Naive thymus-derived CD4-positive, alpha-beta T cell (primary cell): ENCODE measurements at places on chromosomes 13 and 19. TPM values are rescaled to one million over a fixed set of nuclear protein-coding genes. Genes with fewer than 3 reads are reported as not detected.
A peak's percentile ranks its signal among the peaks of the same experiment; 100 is the strongest.

DNA sequence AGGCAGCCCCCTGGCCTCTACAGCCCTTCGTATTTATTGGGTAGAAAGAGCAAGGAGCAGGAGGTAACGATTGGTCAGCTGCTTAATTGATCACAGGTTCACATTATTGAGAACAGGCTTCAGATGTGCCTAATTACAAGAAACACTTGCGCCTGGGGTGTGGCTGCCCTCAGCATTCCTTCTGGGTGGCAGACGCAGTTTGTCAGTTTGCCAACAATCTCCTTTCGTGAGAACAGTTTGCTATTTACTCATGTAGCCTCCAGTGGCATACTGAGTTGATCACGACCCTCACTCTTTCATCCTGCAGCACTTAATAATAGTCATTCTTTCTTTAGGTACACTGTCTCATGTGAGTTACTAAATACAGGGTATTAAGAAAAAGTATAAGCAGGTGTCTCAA lies 985.6 kb downstream of the SLITRK5 start:
- DNase-seq, result no peak
- no peaks in the 10 kb centered on the region for H3K4me1 ChIP-seq
- H3K4me3 ChIP-seq, result no peak overlapping the region
- no peak overlapping the region for H3K27ac ChIP-seq
- no peaks in the 10 kb centered on the region for H3K27me3 ChIP-seq
- no peaks in the 10 kb centered on the region for H3K36me3 ChIP-seq

- no peak for DNase-seq
- peaks cover 32% of the 10 kb centered on the region for H3K4me1 ChIP-seq
- H3K36me3 ChIP-seq, result no peaks in the 10 kb centered on the region
These were observed 21.9 kb upstream of the SLC35E1 start for GRCh38 chr19:16594131-16594586.

DNA sequence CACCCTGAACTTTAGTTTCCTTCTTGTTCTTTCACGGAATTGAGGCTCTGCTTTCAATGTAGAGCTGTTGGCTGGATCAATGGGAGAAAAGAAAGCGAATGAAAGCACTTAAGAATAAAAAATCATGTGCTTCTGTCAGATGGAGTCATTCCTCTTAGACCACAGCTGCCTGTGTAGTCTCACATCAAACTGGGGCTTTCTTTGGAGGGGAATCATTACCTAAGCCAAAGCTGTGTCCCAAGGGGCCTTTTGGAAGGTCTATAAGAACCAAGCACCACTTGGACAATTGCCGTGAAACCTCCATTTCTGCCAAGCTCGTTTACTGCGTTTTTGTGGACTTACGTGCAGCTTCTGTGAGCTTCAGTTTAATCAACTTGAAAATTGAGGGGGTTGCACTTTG lies 44.2 kb upstream of the RNF113B start:
- H3K4me3 ChIP-seq, result no peak overlapping the region
- DNase-seq, result no peak
- no peak overlapping the region for H3K27ac ChIP-seq
- H3K4me1 ChIP-seq, result no peaks in the 10 kb centered on the region
- no peaks in the 10 kb centered on the region for H3K36me3 ChIP-seq

- H3K4me3 ChIP-seq, result no peak overlapping the region
- H3K4me1 ChIP-seq, result no peaks in the 10 kb centered on the region
- DNase-seq, result no peak
- no peak overlapping the region for H3K27ac ChIP-seq
These were observed 5.7 kb upstream of the OR7G3 start for GRCh38 chr19:9132422-9132821.

GRCh38 chr13:46698910-46699460 lies 98.0 kb downstream of the ESD start:
- no peaks in the 10 kb centered on the region for H3K4me1 ChIP-seq
- no peak overlapping the region for H3K27ac ChIP-seq
- H3K4me3 ChIP-seq, result no peak overlapping the region

Gene LILRA5
- total RNA-seq, result 0.32 TPM

- H3K4me1 ChIP-seq, result no peaks in the 10 kb centered on the region
- H3K36me3 ChIP-seq, result no peaks in the 10 kb centered on the region
- H3K27ac ChIP-seq, result no peak overlapping the region
These were observed 94.3 kb downstream of the ERCC5 start for GRCh38 chr13:102940143-102940542.

Gene PTPRH
- not detected for total RNA-seq

Gene C5AR2
- 0.10 and 0.34 TPM in 2 replicates for total RNA-seq

Gene LILRA1
- total RNA-seq, result 36.7 TPM

GRCh38 chr13:78659732-78660494 lies 958 bp upstream of the OBI1 start:
- H3K27me3 ChIP-seq, result no peaks in the 10 kb centered on the region
- peaks cover 10% of the 10 kb centered on the region for H3K4me1 ChIP-seq
- peak overlapping the region; percentile 71 for H3K27ac ChIP-seq
- H3K4me3 ChIP-seq, result peak overlapping the region; percentile 94

Gene CEACAM1
- total RNA-seq, result 46.6 and 52.3 TPM in 2 replicates

DNA sequence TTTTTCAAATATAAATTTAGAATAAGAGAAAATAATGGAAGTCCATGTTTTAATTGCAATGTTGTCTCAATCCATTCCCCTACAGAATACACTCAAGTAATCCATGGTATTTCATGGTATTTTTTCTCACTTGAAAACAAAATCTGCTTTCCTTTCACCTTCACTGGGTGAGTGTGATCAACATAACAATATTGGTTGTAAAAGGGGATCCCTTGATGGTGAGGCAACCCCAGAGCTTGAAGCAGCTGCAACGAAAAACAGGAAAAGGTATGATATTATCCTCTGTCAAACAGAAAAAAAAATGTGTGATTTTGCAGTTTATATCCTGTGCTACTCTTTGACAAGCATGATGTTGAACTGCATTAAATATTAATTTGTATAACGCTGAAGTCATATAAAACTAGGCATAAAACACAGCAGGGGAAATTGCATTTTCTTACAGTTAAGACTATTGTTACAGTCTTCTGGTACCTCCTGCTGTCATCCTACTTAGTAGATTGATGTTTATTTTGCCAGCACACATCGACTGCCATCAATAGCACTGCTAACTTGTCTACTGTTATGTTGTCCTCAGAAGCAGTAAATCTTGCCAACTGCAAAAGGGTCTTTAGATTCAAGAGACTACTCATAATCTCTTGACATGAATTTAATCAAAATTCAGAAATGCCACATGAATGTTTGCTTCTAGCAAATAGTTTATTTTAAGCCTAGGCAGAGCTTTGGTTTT lies 373.1 kb upstream of the MIR17HG start:
- no peak overlapping the region for H3K27ac ChIP-seq
- DNase-seq, result no peak
- H3K4me3 ChIP-seq, result no peak overlapping the region
- no peaks in the 10 kb centered on the region for H3K36me3 ChIP-seq

Gene SRRM5
- total RNA-seq, result 1.7 TPM

Gene USHBP1
- total RNA-seq, result 0.15 and 0.36 TPM in 2 replicates

Gene TGFBR3L
- 2.1 and 4.0 TPM in 2 replicates for total RNA-seq

Gene CBY2
- total RNA-seq, result not detected

DNA sequence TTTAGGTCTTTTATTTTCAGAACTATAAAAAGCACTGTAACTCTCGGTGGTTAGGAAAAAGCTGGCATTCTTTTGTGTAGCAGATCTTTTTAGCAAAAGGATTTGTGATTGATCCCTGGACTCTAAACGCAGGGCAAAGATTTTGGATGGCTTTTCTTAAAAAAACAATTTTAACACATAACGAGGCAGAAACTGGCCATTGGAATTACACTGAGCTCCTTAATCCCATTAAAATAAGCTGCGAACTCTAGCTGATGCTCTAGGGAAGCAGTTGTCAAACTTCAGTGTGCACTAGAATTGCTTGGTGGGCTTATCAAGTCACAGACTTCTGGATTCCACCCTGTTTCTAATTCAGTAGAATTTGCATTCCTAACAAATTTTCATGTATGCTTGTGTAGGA lies 33.8 kb upstream of the NDFIP2 start:
- no peak overlapping the region for H3K4me3 ChIP-seq
- H3K36me3 ChIP-seq, result no peaks in the 10 kb centered on the region
- H3K4me1 ChIP-seq, result peaks cover 26% of the 10 kb centered on the region
- no peak for DNase-seq

DNA sequence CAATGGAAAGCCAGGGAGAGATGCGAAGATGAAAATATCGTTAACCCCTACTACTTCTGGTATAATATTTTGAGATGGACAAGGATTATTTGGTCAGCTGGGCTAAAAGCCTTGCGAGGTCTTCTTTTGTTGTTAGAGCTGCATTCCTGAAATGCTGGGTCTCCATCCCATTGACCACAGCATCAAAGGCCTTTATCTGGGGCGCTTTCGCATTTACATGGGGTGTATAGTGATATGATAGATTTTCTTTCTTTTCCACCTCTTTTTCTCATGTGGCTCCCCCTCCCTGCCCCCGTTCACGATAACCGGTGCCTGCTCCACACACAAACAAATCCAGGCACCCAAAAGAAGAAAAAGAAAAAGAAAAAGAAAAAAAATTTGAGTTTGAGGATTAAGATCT lies 77.5 kb downstream of the ZNF536 start:
- H3K4me1 ChIP-seq, result no peaks in the 10 kb centered on the region
- no peaks in the 10 kb centered on the region for H3K36me3 ChIP-seq
- DNase-seq, result no peak
- H3K4me3 ChIP-seq, result no peak overlapping the region

DNA sequence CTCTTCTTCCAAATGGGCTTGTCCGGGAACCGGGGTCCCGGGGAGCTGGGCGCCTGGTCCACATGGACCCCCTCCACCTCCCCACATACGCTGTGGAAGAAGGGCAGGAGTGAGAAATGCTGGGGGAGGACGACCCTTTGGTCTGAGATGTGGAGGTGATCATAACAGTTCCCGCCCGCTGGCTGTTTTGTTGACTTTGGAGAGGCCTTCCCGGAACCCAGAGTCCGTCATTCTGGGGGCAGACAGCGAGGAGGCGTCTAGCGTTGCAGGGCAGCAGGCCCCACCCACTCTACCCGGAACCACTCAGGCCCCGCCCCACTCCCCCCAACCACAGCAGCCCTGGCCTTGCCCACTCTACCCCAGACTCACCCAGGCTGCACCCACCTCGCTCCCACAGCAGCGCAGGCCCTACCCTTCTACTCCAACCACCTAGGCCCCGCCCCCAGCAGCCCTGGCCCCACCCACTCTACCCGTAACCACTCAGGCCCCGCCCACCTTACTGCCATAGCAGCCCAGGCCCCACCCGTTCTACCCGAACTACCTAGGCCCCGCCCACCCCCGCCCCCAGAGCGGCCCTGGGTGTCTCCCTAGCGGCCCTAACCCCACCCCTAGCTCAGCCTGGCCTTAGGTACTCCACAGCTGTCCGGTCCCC lies 7.1 kb downstream of the GPR108 start:
- no peaks in the 10 kb centered on the region for H3K27me3 ChIP-seq
- no peaks in the 10 kb centered on the region for H3K36me3 ChIP-seq
- no peak overlapping the region for H3K27ac ChIP-seq
- no peak overlapping the region for H3K4me3 ChIP-seq
- no peak for DNase-seq
- H3K4me1 ChIP-seq, result no peaks in the 10 kb centered on the region

Gene CD177
- total RNA-seq, result not detected

Gene PPM1N
- 6.9 TPM for total RNA-seq

GRCh38 chr13:30108216-30108912 lies 199.0 kb downstream of the KATNAL1 start:
- H3K4me3 ChIP-seq, result no peak overlapping the region
- no peak overlapping the region for H3K27ac ChIP-seq
- H3K36me3 ChIP-seq, result no peaks in the 10 kb centered on the region
- H3K27me3 ChIP-seq, result no peaks in the 10 kb centered on the region

- DNase-seq, result no peak
- no peak overlapping the region for H3K27ac ChIP-seq
These were observed 33.7 kb upstream of the ZSCAN5A start for GRCh38 chr19:56348289-56348877.

GRCh38 chr13:75961911-75962310 lies 325.8 kb downstream of the LMO7 start:
- no peaks in the 10 kb centered on the region for H3K4me1 ChIP-seq
- no peak for DNase-seq
- no peak overlapping the region for H3K4me3 ChIP-seq
- no peak overlapping the region for H3K27ac ChIP-seq
- H3K36me3 ChIP-seq, result no peaks in the 10 kb centered on the region
- no peaks in the 10 kb centered on the region for H3K27me3 ChIP-seq

GRCh38 chr19:32630338-32630737 lies 44.6 kb downstream of the ANKRD27 start:
- no peak overlapping the region for H3K4me3 ChIP-seq
- no peaks in the 10 kb centered on the region for H3K4me1 ChIP-seq
- no peak for DNase-seq
- H3K27me3 ChIP-seq, result no peaks in the 10 kb centered on the region
- no peaks in the 10 kb centered on the region for H3K36me3 ChIP-seq
- no peak overlapping the region for H3K27ac ChIP-seq

DNA sequence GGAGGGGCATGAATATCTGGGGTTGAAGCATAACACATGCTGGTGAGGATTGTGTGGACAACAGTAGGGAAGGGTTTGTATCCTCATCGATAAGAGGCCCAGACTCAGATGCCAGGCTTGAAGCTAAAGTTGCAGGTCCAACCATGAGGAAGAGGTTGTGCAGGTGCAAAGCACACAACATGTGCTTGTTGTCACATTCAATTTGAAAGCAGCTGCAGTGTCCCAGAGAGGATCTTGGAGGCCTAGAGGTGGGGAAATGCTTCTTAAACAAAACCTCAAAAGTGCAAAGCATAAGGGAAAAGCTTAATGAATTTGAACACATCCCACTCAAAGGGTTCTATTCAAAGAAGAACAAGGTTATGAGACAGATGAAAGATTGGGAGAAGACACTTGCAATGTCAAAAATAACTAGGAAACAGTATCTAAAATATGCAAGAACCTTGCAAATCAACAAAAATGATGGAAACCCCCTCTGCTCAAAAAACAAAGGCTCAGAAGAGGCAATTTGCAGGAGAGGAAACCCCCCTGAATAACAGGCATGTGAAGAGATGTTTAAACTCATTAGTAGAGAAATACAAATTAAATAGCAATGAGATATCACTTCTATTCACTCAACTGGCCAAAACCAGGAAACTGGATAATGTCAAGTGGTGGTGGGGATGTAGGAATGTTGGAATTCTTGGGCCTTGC lies 187.1 kb downstream of the KATNAL1 start:
- DNase-seq, result no peak
- peaks cover 22% of the 10 kb centered on the region for H3K4me1 ChIP-seq
- H3K27ac ChIP-seq, result no peak overlapping the region
- no peaks in the 10 kb centered on the region for H3K27me3 ChIP-seq
- no peak overlapping the region for H3K4me3 ChIP-seq

GRCh38 chr19:29934781-29935180 lies 7.3 kb upstream of the URI1 start:
- no peak for DNase-seq
- H3K27me3 ChIP-seq, result no peaks in the 10 kb centered on the region
- no peaks in the 10 kb centered on the region for H3K4me1 ChIP-seq
- H3K36me3 ChIP-seq, result no peaks in the 10 kb centered on the region

Gene ZNF253
- total RNA-seq, result 9.5 TPM
